ENCODE measurements at places on chromosomes 7 and 10.

GRCh38 chr10:4635883-4636282 is 190.1 kb upstream of the AKR1E2 start:
- DNase-seq, result no peak

GRCh38 chr10:36170142-36170719 is 528.1 kb upstream of the FZD8 start:
- no peak for DNase-seq

DNA sequence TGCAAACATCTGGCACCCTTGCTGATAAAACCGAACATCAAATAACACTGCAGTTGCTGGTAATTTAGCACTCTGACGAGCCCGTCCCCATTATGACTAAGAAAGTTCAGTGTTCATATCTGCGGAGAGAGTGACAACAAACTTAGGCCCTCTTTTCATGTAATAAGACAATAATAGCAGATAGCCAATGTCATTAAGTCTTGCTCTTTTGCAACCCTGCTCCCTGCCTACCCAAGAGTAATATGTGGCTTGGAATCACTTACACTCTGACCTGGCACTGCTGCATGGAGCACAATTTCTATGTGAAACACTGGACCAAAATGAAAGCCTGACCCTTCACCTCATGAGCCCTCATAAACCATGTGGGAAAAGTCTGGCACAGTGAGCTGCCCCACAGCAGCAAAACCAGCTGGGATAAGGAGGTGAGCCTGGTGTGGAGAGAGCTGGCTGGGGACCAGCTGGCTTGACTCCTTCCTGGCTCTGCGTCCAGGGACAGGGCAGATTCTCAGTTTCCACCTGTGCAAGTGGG is 86.5 kb downstream of the HIPK2 start:
- no peak for DNase-seq

DNA sequence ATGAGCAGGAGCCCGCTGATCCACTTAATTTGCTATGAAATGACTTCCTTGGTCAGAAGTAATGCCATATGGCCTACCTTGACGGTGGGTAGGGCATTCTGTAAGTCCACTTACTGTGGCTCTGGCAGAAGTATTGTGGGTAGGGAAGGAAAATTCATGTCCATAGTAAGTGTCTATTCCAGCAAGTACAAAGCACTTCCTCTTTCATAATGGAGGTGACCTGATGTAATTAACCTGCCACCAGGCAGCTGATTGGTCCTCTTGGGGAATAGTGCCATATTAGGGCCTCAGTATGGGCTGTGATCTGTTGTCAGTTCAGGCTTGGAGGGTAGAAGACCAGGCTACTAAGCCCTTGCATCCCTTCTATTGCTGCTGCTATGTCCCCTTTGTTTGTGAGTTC is 103.9 kb downstream of the SLC37A3 start:
- no peak for DNase-seq

DNA sequence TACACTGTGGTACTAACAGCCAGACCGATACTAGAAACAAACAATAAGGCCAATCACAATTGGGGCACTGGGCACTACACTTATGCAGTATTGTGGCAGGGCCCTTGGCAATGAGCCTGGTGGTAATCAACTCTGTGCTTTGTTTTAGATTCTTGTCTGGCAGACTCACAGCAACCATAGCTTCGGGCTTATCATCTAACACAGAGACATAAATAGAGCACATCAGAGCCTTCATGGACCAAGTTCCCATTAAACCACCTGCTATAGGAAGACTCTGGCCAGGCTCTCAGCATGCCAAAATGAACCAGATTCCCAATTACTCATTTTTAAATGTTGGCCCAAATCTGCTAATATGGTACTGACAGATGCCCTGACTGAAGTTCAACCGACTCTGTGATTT is 218.6 kb downstream of the DGKI start:
- no peak for DNase-seq

DNA sequence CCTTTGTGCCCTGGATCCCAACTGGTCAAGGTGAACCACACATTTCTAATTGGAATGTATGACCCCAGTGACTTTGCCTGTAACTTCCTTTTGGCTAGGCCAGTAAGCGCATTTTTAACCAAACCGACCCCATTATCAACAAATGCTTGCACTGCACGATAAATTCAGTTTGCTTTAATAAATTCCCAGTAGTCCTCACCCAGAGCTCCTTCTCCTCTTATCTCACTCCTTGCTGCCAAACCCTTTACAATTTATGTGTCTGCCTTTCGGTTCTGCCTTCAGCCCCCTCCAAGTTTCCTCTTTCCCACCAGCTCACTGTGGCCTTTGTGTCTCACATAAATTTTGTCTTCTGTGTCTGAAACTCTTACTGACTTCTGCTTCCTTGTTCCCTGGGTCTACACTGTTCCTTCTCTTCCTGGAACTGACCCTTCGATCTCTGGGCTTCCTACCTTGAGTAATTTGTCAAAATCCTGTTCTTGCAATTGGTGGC is 59.0 kb downstream of the TBXAS1 start:
- DNase-seq, result no peak

DNA sequence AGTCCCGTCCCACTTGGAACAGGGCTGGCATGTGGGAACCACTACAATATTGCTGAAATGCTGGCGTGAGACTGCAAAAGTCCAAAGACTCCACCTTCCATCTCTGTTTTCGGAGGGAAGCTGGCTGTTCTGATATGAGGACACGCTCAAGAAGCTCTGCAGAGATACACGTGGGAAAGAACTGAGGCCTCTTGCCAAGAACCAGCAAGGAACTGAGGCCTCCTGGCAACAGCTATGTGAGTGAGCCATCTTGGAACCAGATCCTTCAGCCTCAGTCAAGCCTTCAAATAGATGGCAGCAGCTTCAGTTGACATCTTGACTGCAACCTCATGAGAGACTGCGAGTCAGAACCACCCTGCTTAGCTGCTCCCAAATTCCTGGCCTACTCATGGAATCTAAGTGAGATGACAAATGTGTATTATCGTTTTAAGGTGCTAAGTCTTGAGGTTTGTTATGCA is 30.8 kb downstream of the SGMS1 start:
- DNase-seq, result no peak

GRCh38 chr7:107854989-107855388 is 36.0 kb upstream of the DLD start:
- DNase-seq, result no peak

DNA sequence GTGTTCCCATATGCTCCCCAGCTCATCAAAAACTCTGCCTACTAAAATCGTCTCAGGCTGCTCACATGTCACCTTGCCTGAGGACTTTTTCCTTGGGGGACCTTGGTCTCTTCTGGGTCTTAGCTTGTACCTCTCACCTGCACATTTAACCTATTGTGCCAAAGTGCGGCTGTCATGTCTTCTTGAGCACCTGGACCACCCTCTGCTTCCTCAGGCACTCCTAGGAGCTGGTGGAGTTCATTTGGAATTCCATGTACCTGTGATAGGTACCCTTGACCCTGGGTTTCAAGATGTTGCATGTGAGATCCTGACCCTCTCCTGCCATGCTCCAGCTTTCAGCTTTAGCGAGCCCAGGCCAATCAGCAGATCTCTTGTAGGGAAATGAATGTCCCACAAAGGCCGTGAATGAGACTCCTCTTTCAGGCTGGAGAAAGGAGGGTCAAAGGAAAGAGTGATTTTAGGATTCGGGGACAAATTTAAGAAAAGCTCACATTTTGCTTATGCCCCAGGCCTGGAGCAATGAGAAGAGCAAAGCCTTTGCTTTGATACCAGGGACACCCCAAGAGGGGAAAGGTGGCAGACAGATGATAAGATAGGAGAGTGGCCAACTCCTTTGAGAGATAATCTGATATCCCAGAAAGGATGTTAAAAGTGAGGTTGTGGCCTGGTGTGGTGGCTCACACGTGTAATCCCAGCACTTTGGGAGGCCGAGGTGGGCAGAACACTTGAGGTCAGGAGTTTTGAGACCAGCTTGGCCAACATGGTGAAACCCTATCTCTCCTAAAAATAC is 10.6 kb upstream of the DNAJB12 start:
- no peak for DNase-seq

- DNase-seq, result no peak
These were observed 127.7 kb downstream of the NRBF2 start for GRCh38 chr10:63260860-63261251.

DNA sequence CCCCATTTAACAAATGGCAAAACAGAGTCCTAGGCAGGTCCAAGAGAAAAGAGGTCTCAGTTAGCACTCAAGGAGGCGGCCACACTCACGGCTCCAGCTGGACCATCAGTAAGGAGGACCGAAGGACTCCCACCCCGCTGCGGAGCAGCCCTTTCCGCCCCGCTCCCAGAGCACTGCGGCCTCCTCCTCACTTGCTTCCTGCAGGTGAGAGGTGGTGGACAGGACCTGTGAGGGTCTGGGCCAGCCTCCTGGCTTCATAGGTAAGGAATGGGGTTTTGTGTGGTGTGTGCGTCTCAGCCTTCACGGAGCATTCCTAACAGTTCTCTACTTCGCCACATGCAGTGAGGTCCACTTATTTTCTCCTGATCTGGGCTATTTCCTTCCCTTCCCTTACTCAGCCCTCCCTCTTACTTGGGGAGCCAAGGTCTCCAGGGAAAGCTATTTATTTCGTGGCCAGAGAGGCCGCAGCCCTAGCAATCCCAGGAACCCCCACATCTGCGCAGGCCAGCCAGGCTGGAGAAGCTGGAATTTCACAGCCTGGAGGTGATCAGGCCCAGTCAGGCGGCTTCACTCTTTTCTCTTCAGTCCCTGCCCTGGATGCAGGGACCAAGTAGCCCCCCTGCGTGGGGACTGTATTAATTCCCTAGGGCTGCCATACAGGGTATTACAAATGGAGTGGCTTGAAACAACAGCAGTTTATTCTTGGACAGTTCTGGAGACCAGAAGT is 45.9 kb downstream of the ZNF783 start:
- DNase-seq, result no peak

GRCh38 chr10:73018632-73019031 is 64.0 kb upstream of the PLA2G12B start:
- DNase-seq, result no peak

DNA sequence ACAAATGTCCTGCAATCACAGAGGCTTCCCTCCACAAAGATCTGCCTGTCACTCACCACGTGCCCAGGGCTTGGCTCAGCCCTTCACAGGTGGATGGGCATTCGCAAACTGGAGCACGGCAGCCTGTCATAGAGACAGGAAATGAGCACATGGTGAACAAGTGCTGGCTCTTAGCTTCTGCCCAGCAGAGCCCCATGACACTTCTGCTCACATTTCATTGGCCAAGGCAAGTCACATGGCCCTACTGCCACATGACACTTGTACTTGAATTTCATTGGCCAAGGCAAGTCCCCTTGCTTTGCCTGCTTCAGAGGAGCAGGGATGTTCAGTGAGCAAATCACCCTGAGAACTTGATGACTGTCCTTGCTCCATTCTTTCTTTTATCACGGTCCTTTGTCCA is 110.8 kb upstream of the PPP2R2D start:
- no peak for DNase-seq

- DNase-seq, result no peak
These were observed 354.9 kb downstream of the BMPER start for GRCh38 chr7:34260279-34260678.

DNA sequence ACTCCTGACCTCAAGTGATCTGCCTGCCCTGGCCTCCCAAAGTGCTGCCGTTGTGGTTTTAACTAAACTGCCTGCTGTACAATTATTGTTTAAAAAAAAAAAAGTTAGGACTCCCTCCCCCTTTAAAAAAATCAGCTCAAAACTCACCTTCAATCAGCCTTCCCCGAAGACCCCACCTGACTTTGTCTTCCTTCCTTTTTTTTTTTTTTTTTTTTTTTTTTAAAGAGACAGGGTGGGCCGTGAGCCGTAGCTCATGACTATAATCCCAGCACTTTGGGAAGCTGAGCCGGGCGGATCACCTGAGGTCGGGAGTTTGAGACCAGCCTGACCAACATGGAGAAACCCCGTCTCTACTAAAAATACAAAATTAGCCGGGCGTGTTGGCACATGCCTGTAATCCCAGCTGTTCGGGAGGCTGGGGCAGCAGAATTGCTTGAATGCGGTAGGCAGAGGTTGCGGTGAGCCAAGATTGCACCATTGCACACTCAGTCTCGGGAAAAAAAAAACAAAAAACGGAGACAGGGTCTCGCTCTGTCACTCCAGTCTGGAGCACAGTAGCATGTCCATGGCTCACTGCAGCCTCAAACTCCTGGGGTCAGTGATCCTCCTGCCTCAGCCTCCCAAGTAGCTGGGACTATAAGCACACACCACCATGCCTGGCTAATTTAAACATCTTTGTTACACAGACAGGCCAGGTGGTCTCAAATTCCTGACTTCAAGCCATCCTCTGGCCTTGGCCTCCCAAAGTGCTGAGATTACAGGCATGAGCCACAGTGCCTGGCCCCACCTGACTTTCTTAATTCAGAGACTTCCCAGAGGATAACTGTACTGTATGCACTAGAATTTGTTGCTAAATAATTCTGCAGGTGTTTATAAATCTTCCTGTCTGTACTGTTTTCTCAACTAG is 3.2 kb downstream of the FIS1 start:
- DNase-seq, result no peak

- DNase-seq, result no peak
These were observed 65.1 kb downstream of the CALML3 start for GRCh38 chr10:5589661-5590511.

GRCh38 chr7:133582766-133583523 is 330.1 kb downstream of the EXOC4 start:
- no peak for DNase-seq

- DNase-seq, result no peak
These were observed 20.0 kb upstream of the SMO start for GRCh38 chr7:129168231-129169021.

GRCh38 chr7:5094641-5095040 is 49.0 kb downstream of the RBAK start:
- DNase-seq, result no peak

GRCh38 chr10:76192694-76193320 is 761.4 kb downstream of the LRMDA start:
- DNase-seq, result no peak

DNA sequence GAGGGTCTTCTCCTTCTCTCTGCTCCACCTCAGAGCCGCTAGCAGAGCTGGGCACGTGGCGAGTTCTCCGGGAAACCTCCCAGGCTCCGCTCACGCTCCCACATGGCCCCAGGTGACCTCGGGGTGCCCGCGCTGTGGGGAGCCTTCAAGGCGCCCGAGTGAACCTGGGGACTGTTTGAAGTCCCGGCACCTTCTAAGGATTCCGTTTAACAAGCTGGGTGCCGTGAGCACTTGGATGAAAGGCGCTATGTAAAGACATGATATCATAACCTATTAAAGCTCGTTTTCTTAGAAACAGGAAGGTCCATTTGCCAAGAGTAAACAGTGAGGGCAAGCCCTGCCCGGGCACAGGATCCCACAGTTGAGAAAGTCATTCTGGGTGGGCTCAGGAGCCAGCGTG is 15.8 kb upstream of the MYL10 start:
- DNase-seq, result no peak

- no peak for DNase-seq
These were observed 1263.5 kb upstream of the AUTS2 start for GRCh38 chr7:68334636-68335272.

- DNase-seq, result no peak
These were observed 28.3 kb upstream of the CCDC6 start for GRCh38 chr10:59934701-59935100.

DNA sequence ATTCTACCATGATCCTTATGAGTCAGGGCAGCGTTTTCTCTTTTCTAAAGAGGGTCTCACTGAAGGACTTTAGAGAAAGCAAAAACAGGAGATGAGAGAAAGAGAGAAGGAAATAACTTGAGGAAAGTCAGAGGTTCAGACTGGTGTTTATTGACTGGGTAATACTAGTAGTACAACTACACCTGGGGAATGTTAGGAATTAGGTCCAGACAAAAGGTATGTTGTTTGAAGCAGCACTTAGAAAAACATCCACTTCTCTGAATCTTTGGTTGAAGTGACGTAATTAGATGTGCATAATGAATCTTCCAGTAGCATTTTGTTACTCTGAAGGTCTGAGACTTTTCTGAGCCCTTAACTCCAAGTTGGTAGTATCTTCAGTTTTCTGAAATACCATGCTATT is 380.3 kb upstream of the LRGUK start:
- no peak for DNase-seq
